ENCODE measurements at places on chromosomes 7 and 10.

DNA sequence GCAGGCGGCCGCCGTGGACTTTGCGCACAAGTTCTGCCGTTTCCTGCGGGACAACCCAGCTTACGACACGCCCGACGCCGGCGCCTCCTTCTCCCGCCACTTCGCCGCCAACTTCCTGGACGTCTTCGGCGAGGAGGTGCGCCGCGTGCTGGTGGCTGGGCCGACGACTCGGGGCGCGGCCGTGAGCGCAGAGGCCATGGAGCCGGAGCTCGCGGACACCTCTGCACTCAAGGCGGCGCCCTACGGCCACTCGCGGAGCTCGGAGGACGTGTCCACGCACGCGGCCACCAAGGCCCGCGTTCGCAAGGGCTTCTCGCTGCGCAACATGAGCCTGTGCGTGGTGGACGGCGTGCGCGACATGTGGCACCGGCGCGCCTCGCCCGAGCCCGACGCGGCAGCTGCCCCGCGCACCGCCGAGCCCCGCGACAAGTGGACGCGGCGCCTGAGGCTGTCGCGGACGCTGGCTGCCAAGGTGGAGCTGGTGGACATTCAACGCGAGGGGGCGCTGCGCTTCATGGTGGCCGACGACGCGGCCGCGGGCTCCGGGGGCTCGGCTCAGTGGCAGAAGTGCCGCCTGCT lies 14.1 kb downstream of the SH2B2 start:
- DNase-seq: no peak

DNA sequence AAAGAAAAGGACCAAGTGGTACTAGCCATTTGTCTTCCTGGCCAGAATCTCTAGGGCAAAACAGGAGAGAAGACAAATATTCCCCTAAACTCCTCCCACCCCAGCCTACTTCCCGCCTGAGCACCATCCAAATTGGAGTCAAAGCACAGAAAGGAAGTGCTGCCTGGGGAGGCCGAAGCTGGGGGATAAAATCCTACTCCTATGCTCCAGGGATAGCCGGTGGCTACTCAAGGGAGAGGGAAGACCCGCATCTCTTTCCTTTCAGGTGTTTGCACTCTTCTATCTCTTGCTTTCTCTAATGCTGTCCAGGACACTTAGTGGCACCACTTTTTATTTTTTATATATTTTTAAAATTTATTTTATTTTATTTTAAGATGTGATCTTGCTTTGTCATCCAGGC lies 7.1 kb upstream of the DUSP5 start:
- DNase-seq: no peak

DNA sequence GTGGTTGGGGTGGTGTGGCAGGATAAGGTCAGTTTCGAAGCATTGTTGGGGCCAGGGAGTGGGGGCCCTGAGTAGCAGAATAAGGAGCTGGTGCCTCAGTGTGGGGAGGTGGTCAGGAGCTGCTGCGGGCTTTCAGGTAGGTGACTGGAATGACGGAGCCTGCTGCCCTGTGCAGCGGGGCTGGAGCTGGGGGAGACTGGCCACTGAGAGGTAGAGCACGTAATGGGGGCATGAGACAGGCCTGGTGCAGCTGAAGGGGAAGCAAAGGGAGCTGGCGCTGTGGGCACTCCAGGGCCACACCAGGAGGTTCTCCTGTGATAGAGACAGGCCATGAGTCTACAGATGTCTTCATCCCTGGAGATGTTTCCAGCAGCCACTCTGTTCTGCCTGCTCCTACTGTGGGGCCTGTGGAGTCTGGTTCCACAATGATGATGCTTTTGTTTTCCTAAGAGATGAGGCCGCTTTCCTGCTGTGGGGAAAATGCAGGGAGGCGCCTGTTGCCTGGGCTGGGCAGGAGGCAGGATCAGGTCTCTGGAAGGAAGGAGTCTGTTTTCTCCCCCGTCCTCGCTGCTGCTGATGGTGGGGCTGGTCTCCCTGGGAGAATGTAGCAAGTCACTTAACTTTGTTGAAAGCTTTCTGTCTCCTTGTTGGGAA lies 31.1 kb downstream of the NUB1 start:
- DNase-seq: no peak

- peak; percentile 31 for DNase-seq
Observed at GRCh38 chr7:125934955-125935354, 1005.3 kb upstream of the POT1 start.

- no peak for DNase-seq
Observed at GRCh38 chr10:123909426-123909825, 17.8 kb upstream of the CPXM2 start.

DNA sequence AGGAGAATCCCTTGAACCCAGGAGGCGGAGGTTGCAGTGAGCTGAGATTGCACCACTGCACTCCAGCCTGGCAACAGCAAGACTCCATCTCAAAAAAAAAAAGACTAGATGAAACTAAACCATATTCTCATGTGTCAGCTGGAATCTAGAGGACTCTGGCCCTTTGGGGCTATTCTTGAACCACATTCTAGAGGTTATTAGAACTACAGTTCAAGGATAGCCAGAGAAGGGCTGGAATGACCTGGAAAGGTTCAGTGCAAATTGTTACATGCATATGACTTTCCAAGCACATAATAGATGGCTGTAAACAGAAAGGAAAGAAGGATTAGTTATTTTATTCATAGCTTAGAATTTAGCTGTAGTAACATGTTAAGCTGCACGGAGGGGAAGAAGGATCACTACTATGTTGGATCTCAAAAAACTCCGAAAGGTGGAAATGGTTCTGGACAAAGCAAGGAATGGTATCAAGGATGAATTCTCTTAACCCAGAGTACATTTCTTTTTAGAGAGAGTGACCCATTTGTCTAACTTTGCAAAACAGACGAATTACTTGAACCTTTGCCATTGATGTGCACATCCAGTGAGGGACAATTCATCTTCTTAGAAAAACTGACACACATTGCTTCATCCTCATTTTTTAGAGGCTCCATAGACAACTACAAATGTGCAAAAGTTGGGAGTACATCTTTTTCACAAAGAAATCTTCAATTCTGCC lies 124.0 kb upstream of the SAMD8 start:
- DNase-seq: no peak

GRCh38 chr7:156659961-156660360 lies 19.4 kb downstream of the RNF32 start:
- DNase-seq: no peak

- DNase-seq: no peak
Observed at GRCh38 chr7:1667566-1668395, 2.3 kb upstream of the ELFN1 start.

GRCh38 chr7:68176974-68177373 lies 1180.3 kb downstream of the TYW1 start:
- DNase-seq: peak; percentile 94

DNA sequence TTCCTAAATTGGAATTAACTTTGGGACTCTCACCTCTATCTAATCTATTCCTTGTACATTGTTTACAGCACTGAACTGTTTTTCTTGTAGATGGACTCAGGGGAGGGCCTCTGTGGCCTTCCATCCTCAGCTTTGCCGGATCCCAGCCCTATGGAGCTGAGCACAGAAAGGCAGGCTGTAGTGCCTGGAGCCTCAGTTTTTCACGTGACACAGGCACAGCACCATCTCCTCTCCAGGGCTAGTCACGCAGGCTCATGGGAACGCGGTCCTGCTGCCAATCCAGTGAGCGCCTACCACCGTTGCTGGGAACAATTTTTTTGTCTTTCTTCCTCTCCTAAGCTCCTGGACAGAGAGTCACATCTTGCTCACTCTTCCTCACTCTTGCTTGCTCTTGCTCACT lies 75.6 kb upstream of the DDC start:
- DNase-seq: no peak

- DNase-seq: no peak
Observed at GRCh38 chr10:101693651-101693977, 1.4 kb downstream of the FBXW4 start.

GRCh38 chr7:16762177-16762576 lies 8.6 kb downstream of the TSPAN13 start:
- DNase-seq: no peak

DNA sequence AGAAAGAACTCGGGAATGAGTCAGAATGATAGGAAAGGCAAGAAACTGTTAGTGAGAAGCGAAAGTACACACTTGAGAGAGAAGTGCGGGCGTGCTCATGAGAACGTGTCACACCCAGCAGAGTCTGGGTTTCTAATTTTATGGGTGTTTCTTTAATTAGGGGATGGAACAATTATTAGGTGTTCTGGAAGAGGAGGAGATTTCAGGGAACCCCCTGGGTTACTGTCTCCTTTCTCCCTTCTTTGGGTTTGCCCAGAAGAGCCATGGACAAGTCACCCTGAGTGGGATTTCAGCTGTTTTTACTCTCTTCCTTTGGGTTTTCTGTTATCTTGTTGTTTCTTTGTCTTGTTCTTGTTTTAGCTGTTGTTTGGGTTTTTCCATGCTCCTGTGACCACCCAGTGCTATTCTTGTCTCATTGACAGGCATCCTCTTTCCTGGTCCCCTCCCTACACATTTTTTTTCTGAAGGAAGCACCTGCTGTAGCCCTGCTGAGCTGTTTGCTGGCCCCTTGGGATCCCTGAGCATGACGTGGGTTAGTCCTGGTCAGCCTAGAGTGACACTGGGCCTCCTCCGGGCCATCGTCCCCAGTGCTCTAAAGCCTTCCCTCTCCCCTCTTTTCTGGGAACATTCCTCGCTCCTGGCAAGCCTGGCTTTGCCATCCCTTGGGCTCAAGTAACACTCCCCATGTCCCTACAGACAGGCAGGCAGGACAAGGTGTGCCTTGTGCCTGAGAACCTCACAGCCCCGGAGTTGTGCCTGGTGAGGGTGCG lies 3.5 kb downstream of the SH2D4B start:
- no peak for DNase-seq

- DNase-seq: peak; percentile 28
Observed at GRCh38 chr10:77455561-77455960, 182.0 kb downstream of the KCNMA1 start.

DNA sequence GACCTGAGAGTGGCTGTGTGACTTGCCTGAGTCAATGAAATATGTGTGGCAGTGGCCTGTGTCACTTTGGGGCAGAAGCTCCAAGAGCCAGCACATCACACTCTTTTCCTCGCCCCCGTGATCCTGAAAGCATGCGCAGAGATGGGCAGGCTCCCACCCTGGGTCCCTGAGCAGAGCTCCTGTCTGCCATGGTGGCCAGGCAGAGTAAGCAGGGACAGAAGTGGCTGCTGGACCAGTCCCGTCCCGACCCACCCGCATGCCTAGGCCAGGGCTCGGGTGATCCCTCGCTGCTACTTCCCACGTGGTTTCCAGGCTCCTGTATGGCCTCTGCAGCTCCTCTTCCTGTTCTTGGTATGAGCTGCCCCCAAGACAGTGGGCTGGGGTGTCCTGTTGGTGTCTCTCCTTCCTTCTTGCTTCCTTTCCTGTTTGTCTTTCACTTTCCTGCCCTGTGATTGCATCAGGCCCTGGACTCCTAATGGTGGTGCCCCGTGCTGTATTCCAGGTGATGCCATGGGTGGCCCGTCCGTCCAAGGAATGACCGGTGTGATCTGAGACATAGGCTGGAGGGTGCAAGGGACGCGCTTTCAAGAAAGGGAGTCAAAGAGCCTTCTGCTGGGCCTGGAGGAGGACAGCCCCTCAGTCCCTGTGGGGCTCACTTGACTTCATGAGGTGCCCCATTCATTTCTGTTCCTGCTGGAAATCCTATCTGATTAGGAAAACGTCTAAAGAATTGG lies 71.4 kb upstream of the SHH start:
- DNase-seq: no peak

GRCh38 chr10:26854524-26854923 lies 6.2 kb downstream of the ABI1 start:
- DNase-seq: no peak

GRCh38 chr7:8762803-8763202 lies 329.4 kb downstream of the NXPH1 start:
- DNase-seq: no peak

DNA sequence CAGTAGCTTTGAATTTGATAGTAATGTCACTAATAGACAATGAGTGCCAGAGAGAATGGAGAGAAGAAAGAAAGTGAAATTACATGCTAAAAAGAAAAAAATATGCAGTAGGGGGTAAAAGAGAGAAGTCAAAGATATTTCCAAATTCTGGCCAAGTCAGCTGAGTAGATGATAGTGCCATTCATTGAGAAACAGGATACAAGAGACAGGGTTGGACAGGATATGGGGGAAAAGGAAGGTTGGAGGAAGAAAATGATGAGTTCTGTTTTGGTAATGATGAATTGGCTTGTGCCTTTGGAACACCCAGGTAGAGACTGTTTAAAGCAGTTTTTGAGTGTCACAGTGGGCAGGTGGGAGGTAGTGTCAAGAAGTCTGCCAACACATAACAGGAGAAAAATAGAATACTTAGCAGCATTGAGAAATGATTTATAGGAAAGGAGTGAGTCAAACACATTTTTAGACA lies 78.3 kb downstream of the LRRC17 start:
- no peak for DNase-seq

DNA sequence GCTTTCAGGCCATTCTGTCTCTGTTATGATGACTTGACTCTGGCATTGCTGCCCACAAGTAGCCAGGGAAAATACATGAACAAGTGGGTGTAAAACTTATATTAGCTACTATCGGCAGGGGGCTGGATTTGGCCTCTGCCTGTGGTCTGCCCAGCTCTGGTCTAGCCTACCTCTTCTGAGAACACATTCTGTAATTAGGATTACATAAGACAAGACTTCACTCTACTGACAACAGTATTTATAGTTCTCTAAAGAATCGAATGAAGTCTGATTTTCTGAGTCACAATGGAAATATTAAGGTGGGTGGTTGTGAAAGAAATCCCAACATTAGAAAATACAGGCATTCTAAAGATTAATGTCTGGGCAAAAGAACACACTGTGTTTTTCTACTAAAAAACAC lies 55.5 kb downstream of the DLD start:
- DNase-seq: no peak

DNA sequence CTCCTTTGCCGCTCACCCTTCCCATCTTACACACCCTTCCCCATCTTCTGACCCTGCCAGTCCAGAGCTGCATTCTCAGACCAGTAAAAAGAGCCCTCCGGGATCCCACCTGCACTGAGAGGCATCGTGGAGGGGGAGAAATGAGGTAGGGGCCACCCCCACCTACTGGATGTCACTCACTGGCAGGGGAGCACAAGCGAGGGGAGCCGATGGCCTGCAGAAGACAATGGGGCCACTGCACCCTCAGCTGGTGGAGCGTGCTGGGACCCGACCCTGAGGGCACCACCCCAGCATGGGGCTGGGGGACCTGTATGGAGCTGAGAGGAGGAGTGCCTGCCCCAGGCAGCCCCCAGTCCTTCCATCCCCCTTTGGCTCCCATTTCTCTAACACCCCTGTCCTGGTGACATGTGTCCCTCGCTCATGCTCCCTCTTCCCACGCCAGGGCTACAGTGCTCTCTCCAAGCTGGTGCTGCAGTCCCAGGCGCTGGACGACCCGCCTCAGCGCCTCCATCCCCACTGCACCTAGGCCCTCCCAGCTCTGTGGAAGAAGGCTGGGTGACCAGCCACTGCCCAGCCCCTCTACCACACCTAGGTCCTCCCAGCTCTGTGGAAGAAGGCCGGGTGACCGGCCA lies 49.8 kb downstream of the RASGEF1A start:
- DNase-seq: no peak

DNA sequence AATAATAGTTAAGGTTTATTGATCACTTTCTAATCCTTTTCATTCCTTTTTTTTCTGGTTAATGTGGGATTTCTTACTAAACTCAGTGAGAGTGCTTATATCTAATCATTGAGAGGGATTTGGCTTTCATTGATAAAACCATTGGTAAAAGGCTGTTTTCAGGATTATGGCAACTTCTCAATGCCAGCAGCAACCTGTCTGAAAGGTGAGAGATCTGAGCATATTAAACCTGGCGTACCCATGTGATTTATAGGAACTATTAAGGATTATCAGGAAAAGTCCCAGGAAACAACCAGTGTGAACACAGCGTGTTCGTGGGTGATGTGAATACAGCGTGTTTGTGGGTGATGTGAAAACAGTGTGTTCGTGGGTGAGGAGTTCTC lies 65.9 kb downstream of the PDIA4 start:
- DNase-seq: no peak

GRCh38 chr7:95582578-95583293 lies 13.6 kb downstream of the PDK4 start:
- DNase-seq: no peak
